ENCODE measurements at places on chromosomes 5 and 9.

- no peak for DNase-seq
Measured at GRCh38 chr9:137247916-137248175, 3.2 kb upstream of the STPG3 start.

GRCh38 chr5:148687427-148687826 lies 33.1 kb upstream of the HTR4 start:
- no peak for DNase-seq

DNA sequence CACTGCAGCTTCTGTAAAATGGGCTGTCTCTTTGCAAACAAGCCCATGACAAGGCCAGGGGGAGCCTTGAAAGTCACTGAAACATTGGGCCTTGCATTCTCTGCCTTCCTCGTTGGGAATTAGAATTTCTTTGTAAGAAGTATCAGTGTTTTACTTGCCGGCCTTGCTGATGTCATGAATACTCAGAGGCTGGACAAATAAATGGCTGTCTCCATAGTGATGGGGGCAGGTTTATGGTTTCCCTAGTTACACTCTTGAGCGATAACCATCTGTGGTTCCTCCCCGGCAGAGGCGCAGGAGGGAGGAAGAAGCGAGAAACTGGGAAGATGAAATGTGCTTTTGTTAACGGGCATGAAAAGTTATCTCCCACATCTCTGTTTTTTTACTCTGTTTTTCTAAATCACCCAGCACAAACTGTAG lies 272.7 kb upstream of the PANK3 start:
- DNase-seq: no peak

DNA sequence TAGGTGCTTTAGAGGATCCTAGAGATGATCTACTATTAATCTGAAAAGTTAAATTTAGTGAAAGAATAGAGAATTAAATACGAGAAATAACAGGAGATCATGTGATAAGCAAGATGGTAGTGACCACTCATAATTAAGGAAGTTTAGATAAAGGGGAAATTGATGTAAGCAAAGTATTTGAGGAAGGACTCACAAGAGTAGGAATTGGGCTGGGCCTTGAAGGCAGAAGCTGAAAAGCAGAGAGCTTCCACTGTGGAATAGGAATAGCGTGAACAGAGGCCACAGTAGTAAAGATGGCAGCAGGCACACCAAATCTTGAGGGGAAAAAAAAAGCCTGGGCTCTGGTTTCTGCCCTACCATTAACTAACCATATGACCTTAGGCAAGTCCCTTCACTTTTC lies 38.0 kb downstream of the KIF24 start:
- DNase-seq: no peak

DNA sequence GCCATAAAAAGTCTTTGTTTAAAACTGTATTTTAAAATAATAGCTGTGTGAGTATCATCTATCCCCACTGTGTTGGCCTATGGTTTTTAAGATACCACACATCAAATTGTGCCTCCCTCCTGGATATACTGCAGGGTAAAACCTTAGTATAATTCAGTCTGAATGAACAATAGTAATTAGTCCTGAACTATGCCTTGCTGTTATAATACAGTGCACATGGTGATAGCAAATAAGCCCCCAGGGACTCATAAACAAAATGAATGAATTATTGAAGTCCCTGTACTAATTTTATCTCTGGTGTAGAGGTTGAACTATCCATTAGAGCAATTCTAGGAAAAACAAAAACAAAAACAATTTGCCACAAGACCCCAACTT lies 142.7 kb upstream of the ADAMTSL1 start:
- DNase-seq: no peak

DNA sequence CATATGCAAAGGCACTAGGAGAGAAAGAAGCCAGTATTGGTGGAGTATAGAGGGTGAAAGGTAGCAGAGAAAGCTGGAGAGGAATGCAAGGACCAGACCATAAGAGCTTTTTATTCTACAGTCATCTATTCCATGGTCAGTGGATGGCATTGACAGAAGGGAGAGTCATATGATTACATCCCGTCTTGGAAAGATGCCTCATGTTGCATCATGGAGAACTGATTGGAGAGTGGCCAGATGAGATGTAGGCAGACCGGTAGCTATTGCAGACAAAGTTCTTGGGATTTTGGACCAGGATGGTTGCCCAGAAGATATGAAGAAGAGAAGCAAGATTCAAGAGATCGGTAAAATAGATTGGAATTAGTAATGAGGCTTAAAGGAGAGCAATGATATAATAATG lies 260.7 kb downstream of the CHSY3 start:
- no peak for DNase-seq

DNA sequence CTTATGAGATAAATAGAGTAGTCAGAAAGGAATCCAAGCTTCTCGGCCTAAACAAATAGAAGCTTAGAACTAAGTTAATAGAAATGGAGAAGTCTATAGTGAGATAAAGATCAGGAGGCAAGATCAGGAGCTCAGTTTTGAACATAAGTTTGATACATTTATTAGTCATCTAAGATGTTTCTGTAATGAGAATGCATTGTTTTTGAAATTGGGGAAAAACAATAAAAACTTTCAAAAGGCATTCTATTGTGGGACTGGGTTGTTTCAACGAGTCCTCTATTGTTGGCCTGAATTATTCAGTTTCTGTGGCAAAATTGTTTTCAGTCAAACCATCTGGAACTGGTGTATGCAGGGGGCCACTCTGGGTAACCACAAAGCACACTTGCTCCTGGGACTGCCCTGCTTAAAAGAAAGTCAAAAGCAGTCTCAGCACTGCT lies 181.0 kb upstream of the CLINT1 start:
- DNase-seq: no peak

- no peak for DNase-seq
Measured at GRCh38 chr9:78171651-78172050, 64.2 kb upstream of the CEP78 start.

DNA sequence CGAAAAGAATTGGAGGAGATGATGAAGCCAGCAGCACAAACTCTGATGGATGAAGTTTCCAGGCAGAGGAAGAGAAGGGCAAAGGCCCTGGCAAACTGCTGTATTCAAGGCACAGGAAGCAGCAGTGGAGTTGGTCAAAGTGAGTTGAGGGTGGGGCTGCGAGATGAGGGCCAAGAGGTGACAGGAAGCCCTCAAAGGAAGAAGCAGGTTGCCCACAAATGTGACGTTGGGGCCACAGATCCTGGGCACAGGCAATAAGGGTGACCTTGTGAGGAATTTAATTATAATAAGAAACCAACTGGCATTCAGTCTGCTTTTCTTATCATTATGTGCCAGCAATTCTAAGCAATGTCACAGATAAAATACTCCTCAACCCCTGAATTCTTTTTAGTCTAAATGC lies 261.8 kb downstream of the CTNND2 start:
- DNase-seq: no peak

DNA sequence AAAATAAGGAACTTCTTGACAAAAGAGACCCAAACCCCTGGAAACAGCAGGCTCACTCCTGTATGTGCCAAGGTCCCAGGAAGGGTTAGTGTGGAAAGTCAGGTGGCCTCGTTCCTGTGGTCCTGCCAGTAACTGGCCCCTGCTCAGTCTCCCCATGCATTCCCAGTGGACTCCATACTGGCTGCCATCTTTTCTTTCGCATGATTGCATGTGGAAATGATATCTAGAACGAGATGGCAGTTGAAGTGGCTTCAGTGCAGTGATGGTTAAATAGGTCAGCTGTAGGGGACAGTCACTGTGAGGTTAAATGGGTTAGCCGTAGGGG lies 30.4 kb downstream of the AHRR start:
- no peak for DNase-seq

DNA sequence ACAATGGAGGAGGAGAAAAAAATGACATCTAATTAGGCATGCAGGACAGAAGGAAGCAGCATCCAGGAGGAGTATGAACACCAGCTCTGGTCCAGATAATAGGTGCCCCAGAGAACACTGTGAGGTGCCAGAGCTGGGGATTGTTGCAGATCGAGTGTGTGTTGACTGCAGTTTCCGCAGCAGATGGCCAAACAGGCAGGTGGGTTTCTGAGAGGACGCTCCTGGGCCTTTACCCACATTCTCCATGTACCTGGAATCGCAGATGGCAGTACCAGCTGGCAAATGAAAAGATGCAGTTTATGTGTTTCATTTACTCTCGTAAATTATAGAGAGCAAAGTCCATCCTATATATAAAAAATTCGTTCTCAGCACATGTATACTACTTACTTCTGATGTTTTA lies 182.2 kb upstream of the ISL1 start:
- DNase-seq: no peak

DNA sequence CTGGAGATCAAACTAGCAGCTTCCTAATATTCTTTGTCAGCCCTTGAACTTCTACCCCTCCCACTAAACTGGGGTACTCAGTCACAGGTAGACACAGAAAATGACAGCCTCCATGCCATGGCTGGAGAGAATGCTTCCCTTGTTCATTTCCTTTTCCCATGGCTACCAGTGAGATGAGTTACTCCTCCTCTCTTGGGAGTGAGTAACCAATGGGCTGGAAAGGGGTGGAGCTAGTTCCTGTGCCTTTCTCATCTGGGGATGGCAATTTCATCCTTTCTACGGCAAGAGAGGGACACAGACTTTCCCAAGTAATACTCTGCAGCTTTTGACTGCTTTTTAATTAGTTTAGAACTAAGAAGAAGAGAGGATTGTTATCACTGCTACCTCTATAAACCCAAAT lies 1045.6 kb upstream of the WWC1 start:
- no peak for DNase-seq

DNA sequence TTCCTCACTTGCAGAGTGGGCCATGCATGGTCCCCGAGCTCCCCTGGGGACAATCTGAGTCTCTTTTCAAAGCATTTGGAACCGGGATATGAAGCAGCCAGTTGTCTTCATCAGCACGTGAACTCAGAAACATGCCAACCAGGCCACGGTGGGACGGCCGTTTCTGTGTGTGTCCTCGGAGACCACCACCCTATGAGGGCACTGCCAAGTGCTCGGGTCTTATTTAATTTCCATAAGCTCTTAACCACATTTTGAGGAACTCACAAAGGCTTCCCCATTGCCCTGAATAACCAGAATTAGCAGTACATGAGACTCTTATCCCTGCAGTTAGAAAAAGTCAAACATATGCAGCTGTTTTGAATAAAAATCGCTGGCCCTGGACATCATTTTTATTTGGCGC lies 60.1 kb downstream of the OTULIN start:
- DNase-seq: no peak

DNA sequence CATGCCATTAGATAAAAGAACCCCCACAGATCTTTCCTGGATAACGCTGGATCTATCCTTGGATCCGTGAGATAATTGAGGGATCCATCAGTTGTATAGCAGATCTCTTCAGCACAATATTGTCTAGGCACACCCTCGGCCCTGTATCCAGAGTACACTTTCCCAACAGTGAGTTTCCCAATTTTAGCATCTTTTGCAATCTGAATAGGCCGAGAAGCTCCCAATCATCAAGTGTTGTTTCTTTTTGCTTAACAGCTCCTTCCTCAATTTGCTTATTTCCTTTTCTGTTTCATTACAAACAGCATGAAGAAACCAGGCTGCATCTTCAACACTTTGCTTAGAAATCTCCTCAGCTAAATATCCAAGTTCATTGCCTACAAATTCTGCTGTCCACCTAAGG lies 4.4 kb upstream of the SPTLC1 start:
- DNase-seq: no peak

- no peak for DNase-seq
Measured at GRCh38 chr5:15366676-15367391, 133.1 kb upstream of the FBXL7 start.

GRCh38 chr5:165423697-165424299 lies 1918.4 kb downstream of the MAT2B start:
- no peak for DNase-seq

DNA sequence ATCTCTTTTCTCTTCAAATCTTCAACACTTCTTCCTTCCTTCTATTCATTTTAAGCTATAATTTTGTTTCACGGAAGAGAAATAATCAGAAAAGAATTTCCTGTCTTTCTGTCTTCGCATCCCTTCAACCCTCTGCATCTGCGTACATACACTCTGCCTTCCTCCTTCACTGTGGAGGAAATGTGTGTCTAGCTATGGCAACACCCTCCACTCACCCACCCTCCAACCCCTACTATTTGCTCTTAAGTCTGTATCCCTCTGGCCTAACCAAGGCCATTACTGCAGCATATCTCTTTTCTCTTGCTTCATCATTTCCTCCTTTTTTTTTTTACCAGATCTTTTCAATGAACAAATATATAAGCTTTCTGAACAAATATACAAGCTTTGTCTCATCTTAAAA lies 105.7 kb upstream of the NUDT12 start:
- DNase-seq: no peak

DNA sequence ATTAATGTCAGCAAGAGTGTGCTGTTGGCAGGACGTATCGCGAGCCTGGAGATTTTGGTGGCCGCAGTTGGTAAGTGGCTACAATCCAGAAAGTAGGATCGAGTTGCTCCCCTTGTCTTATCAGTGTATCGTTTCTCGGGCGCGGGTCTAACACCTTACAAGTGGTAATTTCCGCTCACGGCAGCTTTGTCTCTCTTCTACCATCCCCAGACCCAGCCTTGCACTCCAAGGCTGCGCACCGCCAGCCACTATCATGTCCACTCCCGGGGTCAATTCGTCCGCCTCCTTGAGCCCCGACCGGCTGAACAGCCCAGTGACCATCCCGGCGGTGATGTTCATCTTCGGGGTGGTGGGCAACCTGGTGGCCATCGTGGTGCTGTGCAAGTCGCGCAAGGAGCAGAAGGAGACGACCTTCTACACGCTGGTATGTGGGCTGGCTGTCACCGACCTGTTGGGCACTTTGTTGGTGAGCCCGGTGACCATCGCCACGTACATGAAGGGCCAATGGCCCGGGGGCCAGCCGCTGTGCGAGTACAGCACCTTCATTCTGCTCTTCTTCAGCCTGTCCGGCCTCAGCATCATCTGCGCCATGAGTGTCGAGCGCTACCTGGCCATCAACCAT lies 1.1 kb downstream of the PTGER4 start:
- DNase-seq: peak; percentile 48

DNA sequence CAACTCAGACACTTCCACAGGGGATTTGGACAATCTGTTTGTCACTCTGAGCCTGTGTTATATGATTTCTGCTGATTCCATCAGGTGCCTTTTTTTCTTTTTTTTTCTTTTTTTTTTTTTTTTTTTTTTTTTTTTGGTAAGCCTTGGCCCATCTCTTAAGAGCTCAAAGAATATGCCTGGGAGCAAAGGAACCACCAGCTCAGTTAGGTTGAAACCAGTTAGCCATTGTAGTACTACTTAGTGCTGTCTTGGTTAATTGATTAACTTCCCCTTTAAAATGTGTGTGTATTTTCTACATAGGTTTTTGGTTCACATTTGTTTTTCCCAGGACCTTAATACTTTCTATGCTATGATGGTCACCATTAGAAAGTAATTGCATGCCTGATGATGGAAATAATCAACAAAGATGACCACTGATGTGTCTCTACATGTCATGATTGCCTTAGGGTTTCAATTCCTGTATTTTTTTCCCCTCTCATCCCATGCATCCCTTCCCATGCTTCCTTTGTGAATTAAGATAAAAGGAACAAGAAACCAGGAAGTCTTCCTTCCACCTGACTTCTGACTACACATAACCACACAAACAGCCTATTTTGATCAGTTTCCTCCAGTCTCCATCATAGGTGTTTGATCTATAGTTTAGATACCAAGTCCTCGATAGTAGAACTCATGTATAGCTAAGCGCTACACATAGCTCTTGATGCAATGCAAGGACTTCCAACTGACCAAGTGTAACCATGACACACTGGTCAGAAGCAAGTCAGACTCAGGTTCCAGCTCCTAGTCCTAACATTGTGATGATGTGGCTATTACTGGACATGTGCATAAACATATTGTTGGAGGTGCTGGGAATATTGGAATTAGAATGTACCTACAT lies 306.1 kb downstream of the EFNA5 start:
- no peak for DNase-seq
